ENCODE measurements at places on chromosomes 3 and 15. TPM values are rescaled to one million over a fixed set of nuclear protein-coding genes. Genes with fewer than 3 reads are reported as not detected.

ZNF860 gene
- total RNA-seq = 1.5 TPM

CAND2 gene
- 0.72 TPM for total RNA-seq

DNA sequence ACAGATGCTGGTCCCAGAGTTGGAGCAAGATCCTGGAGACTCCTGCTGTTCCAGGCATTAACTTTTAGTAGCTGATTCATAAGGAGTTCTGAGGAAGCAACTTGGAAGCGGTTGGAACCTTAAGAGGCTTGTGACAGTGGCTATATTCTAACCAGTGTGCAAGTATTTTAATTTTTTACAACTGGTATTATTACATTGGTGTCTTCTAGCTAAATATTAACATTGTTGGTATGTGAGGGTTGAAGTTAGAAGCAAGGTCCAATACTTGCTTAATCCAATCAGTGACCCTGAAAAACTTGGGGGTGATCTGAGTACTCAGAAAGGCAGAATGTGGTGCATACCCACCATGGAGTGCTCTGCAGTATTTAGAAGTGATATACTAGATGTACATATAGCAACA is 1.5 kb upstream of the OR4F15 start:
- DNase-seq = no peak

GRCh38 chr15:64447536-64448315 is 12.7 kb upstream of the ZNF609 start:
- DNase-seq = no peak

DNA sequence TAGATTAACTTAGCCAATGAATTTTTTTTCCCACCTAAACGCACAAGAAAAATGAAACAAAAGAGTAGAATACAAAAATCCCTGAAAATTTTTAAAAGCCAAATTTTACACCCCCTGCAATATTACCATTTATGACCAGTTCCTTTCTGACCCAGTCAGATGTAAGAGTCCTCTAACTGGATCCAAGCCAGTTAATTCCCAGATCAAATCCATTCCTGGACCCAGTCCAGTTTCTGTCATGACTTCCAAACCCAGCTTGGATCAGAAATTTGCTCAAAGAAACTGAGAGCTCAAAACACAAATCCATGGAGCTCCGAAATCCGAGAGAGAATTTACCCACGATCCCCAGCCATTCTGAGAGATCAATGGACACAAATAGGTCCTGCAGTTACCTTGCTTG is 17.0 kb upstream of the ALDH1L1 start:
- DNase-seq = no peak

- no peak for DNase-seq
Observed at GRCh38 chr3:150218841-150219240, 189.3 kb upstream of the TSC22D2 start.

GCSAM gene
- total RNA-seq = 0.16 TPM

- DNase-seq = peak; percentile 17
Observed at GRCh38 chr3:130609166-130609979, 92.4 kb downstream of the COL6A6 start.

- DNase-seq = no peak
Observed at GRCh38 chr3:99637016-99637367, 1.4 kb upstream of the COL8A1 start.

- DNase-seq = no peak
Observed at GRCh38 chr15:70748281-70748747, 15.0 kb downstream of the UACA start.

- DNase-seq = no peak
Observed at GRCh38 chr15:82922737-82923136, 29.8 kb downstream of the HOMER2 start.

- no peak for DNase-seq
Observed at GRCh38 chr3:47425959-47426358, 45.1 kb downstream of the PTPN23 start.

Data from colonic mucosa (tissue), 4 donors.